ENCODE measurements at places on chromosomes 7 and 10. TPM values are rescaled to one million over a fixed set of nuclear protein-coding genes. Genes with fewer than 3 reads are reported as not detected.

DNA sequence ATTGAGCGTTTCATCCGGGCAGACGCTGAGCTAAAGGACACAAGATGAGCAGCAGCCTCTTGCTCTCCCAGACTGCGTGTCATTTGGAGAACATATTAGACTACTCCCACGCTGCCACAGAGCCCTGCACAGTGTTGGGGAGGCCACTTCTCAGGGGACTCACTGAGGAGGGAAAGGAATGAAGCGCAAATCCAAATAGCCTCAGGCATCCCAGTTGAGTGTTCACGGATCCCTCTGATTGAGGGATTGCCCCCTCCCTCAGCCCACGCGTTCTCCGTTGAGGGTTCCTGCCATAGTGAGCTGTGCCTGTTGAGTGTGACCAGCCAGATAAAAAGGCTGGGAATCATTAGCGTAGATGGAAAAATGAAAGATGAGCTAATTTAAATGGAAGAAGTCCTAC lies 563.4 kb downstream of the ACTR3B start:
- DNase-seq, result no peak

DNA sequence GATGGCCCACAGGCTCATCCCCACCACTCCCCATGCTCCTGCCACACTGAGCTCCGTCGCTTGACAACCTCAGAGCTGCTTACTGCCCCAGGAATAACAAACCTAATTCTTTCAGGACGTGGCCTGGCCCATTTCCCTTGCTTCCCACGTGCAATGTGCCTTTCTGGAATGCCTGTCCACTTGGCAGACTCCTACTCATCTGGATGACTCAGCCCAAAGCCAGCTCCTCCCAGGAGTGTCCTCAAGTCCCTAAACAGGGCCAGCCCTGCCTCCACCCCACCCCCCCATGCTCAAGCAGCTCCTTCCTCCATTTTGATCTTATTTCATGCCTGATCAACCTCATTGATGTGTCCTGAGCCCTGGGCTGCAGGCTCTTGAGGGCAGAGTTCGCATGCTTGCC lies 164.9 kb upstream of the RNF32 start:
- DNase-seq, result no peak

- no peak for DNase-seq
These were observed 1.6 kb downstream of the GTF2IRD1 start for GRCh38 chr7:74455291-74455804.

- no peak for DNase-seq
These were observed 61.1 kb downstream of the SORCS1 start for GRCh38 chr10:107103174-107104025.

DNA sequence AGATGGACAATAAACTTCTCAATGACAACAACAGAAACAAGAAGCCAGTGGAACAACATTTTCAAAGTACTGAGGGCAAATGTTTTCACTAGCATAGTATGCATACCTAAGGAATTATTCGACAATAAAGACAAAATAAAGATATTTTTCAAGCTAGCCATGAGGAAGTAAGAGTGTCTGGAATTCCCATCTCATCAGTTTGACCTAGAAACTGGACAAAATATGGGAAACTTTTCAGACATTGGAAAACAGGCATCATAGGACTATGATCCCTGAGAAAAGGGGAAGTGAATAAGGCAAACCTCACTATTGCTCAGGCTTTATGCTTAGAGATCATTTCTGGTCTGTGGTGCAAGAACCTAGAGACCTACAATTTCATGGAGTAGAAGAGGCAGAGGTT lies 86.3 kb downstream of the OAT start:
- DNase-seq, result no peak

DNA sequence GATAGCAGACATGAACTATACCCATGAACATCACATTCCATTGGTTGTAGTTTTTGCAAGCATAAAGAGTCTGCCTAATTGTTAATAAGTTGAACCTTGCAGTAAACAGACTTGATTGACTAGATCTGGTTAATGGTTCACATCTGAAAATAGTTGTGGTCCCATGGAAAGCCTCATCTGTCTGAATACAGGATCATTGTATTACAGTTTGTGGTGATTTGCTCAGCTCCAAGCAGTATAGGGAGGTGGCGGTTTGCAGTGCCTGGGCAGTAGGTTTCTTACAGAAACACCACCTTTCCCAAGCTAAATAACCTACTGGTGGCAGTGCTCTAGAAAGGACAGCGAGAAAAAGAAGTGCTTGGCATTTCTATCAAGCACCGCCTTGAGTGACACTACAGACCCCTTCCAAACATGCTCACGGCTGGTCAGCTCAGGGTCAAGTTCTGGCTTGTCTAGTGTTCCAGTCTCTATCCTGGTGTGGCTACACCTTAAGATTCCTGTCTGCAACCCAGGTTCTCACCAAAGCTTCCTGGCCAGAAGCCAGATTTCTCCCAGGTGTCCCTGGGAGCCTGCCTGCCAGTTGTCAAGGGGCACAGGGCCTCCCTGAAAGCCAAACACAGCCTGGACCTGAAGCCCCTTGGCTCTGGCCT lies 119.9 kb downstream of the FANK1 start:
- no peak for DNase-seq

The SPDYE1 gene
- not detected for total RNA-seq

The LIPN gene
- total RNA-seq, result not detected

The ERCC6 gene
- 16.2 TPM for total RNA-seq

The FMC1 gene
- 10.6 TPM for total RNA-seq
